Fibroblast of lung (primary cell): ENCODE measurements at places on chromosomes 16 and 17. TPM values are rescaled to one million over a fixed set of nuclear protein-coding genes. Genes with fewer than 3 reads are reported as not detected.

Gene PYY
- total RNA-seq: 0.33 TPM in 1 of 2 replicates, not detected in the other

Gene LITAF
- total RNA-seq: 70.9 and 79.6 TPM in 2 replicates

Gene PRSS33
- not detected in 2 replicates for total RNA-seq

Gene PHOSPHO1
- under 0.01 and 0.17 TPM in 2 replicates for total RNA-seq

Gene HOXB1
- not detected in 2 replicates for total RNA-seq

Gene SLX4
- 2.3 and 4.0 TPM in 2 replicates for total RNA-seq

Gene C1QTNF1
- 32.4 and 45.2 TPM in 2 replicates for total RNA-seq
